ENCODE measurements at places on chromosomes 6 and 20.

DNA sequence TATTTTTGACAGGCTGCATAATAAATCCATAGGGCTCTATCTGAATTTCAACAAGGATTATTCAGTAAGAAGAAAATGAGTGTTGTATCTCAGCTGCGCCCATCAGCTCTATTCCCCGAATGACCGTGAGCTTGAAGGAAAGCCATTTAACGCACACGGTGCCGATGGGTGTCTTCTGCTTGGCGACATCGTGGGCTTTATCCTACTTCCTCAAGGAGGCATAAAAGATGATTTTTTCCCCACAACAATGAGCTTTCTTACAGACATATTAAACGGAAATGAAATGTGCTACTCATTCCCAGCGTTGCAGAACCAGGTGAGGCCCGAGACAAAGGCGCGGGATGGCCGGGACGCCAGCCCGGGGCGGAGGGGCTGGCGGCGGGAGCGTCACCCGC, 710 bp downstream of the DYNLT1 start:
- DNase-seq: no peak

GRCh38 chr20:51353491-51353890, 189.0 kb downstream of the NFATC2 start:
- no peak for DNase-seq

DNA sequence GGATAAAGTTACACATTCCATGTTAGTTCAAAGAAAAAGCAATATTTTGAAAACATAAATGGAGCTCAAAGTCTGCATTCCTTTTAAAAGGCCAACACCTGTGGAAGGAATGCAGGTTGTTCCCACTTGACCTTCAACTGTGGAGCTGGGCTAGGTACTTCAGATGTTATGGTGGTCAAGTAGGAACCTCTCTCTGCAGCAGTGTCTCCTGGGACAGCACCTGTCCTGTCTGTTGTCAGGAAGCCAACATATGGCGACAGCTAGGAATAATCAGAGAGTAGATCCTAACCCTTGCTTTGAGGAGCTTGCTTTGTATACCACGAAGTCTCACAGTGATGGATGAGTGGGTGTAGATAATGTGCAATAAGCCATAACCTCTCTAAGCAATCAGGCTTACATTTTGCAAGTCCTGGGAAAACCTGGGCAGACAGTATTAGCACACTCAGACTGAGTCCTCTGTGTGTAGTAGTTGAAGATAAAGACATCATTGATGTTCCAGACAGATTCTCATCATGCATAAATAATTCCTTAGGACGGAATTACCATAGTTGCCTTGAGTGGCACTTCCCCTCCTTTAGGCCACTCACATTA, 347.5 kb downstream of the PRL start:
- DNase-seq: no peak

DNA sequence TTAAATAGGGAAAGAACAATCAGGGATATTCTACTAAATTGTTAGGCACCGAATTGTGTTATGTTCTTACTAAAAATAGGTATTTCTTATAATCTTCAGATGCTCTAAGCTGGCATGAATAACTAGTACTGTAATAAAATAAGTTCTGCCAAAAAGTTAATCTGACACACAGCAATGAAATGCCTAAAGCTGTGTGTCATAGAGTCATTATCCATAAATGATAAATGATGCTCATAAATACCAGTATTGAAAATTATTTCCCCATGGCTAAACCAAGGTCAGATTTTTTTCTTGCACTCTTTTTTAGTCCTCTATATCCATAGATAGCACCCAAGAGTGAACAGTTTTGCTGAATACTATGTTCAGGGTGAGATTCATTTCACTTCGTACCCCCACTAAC, 11.7 kb upstream of the PRIM2 start:
- DNase-seq: no peak
